ENCODE measurements at places on chromosomes 5 and 9.

DNA sequence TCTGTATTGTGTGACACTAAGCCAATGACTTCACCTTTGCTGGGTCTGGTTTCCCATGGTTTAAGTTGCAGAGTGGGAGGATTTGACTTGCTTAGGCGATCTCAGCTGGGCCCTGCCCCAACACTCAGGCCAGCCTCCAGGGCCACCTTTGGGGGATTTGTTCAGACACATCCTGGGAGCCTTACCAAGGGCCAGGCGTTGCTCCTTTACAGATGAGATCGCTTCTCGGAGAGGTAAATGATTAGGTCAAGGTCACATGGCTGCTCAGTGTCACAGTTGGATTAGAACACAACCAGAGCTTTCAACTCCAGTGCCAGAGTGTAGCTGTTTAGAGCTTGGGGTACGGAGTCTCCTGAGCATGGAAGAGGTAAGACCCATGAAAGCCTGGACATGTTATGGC is 57.5 kb downstream of the COL27A1 start:
- DNase-seq: no peak

- peak; percentile 54 for DNase-seq
Observed at GRCh38 chr9:131657037-131657377, 82.9 kb downstream of the RAPGEF1 start.

- no peak for DNase-seq
Observed at GRCh38 chr5:134464988-134465815, 53.5 kb upstream of the CDKN2AIPNL start.

DNA sequence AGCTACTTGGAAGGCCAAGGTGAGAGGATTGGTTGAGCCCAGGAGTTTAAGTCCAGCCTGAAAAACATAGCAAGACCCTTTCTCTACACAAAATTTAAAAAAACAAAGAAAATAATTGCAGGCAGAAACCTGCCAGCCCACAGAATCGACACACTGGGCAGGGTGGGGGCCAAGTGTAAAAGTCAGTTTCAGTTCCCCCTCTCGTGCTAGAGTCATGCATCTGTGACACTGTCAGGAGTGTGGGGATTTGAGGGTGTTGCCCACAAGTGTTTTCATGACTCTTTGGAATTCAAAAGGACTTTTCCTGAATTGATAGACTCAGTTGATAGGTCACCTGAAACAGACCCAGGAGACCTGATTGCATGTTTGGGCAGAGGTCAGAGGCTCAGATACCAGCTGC is 47.6 kb downstream of the PRRC2B start:
- no peak for DNase-seq

DNA sequence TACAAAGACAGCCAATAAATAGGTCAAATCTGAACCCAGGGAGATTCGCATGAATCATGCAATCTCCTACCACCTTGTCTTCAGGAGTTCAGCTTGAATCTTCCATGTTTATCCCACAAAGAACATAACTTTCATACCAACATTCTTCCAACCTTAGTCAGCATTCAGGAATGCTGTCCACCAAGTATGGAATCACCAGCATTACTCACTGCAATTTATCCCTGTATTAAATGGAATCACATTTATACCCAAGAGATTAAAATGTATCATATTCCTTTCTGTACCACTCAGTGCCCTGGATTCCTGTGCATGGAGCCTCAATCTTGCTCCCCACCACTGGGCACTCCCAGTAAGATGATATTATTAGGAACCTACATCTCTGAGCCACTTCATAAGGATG is 162.6 kb downstream of the GLIS3 start:
- DNase-seq: no peak

- no peak for DNase-seq
Observed at GRCh38 chr5:176739461-176740051, 70.8 kb upstream of the UNC5A start.

- DNase-seq: no peak
Observed at GRCh38 chr5:163512526-163512925, 7.1 kb downstream of the MAT2B start.

DNA sequence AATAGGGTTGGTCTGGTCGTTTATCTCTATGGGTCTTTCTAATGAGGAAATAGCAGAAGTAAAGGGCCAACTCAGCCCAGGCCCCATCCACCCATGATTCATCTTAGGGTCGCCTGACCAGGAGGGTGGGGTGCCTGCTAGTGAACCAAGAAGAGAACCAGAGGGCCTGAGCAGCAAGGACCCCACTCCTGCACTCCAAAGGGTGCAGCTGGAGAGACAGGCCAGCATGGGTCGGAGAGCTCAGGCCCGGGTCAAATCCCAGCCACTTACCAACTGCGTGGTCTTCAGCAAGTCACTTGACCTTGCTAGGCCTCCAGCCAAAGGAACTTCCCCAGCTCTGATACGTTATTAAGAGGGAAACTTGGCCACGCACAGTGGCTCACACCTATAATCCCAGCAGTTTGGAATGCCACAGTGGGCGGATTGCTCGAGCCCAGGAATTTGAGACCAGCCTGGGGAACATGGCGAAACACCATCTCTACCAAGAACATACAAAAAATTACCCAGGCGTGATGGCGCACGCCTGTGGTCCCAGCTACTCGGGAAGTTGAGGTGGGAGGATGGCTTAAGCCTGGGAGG is 4.3 kb downstream of the BBLN start:
- no peak for DNase-seq

GRCh38 chr9:21428235-21428634 is 12.0 kb upstream of the IFNA1 start:
- DNase-seq: no peak

DNA sequence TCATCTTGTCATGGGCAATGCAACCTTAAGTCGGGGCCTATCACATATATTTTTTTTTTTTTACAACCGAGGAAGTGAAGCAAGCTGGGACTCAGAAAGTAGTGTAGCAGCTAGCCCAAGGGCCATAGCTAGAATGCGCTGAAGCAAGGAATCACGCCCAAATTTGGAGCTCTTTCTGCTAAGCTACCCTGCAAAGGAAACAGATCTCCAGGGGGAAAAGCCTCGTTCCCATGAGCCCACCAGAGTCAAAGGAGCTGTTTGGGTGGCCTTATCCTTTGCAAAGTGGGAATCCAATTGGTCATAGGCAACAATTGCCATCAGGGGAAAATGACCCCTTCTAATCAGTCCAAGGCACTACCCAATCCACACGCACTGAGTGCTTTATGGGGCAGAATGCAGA is 390.4 kb downstream of the EBF1 start:
- no peak for DNase-seq

DNA sequence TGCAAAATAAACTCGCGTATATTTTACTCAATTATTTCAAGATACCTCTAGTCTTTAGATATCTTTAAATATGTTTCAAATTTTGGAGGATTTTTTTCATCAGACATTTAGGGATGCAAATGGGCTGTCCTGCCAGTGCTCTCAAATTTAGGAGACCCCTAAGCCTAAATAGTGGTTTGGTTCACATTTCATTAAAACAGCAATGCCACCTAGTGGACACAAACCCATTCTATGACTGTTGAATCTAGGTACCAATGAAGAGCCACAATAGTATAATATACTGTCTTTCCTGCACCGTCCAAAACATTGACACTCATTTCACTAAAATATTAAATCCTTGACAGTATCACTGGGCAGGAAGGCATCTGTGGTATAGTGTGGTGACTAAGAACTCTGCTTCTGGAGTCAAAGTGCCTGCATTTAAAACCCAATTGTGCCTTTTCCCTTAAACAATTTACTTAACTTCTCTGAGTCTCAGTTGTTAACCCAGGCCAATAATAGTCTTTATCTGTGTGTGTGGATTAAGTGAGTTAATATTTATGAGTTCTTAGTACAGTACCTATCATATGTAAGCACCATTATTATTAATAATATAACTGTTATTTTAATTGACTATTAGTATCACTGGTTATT is 148.0 kb downstream of the RORB start:
- DNase-seq: peak; percentile 14

DNA sequence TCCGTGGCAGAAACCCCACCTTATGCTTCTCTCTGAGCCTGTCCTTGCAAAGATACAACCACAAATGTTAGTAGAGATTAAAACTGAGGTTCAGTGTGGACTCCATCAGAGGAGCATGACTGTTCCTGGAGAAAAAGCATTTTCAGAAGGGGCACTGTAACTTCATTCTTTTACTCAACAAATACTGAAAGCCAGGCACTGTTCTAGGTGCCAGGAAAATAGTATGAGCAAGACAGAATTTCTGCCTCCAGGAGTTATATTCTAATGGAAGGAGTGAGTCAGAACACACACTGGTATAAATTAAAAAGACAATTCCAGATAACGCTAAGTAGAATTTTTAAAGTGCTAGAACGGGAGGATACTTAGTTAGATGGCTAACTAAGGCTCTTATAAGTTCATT is 251.4 kb upstream of the GAS1 start:
- no peak for DNase-seq

GRCh38 chr9:111597852-111598732 is 1.4 kb downstream of the PTGR1 start:
- DNase-seq: peak; percentile 55

DNA sequence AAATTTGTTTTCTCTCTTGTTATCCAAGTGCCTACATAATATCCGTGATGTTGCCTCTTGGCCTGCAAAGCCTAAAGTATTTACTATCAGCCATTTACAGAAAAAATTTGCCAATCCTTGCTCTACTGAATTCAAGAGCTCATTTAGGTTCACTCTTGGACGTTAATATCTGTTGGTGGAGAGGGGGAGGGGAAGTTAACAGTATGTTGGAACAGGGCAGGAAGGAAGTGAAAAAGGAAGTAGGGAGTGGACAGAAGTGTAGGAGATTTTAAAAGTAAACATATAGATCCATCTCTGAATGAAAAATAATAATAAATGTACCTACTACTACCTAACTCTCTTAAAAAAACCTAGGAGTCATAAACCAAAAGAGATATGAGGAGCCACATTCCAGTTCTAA is 32.8 kb downstream of the ZNF608 start:
- no peak for DNase-seq

DNA sequence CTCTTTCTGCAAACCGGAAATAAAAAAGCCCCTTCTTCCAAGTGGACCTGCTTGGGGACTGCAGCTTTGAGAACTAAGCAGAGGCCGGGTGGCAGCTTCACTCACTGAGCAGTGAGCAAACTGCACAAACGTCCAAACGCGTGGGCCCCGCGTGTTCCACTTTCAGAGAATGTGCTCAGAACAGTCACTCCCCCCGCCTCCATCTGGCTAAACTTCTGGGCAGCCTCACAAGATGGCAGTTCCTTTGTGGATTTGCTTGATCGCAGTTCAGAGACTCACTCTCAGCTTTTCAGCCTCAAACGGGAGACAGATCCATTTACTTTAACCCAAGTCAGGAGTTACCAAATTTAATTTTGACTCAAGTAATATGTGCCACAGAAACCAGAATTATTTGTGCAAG is 216.6 kb downstream of the TLE1 start:
- no peak for DNase-seq

GRCh38 chr9:63817622-63818518 is 1467.1 kb downstream of the FOXD4L5 start:
- DNase-seq: peak; percentile 77

DNA sequence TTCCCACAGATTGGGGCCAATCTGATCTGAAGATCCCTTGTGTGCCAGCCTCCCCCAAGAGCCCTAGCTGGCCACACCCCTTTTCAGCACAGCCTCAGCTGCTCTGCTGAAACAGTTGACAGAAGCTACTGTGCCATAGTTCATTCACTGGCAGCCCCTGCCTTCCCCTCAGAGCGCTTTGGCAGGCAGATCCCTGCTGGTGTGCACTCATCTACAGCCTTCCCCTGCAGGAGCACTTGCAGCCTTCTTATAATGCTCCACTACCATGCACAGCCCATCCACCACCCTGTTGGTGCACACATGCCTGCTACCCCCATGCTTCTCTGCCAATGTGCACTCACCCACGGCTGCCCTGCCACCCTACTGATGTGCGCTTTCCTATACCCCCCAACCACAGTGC is 471.3 kb downstream of the MTRR start:
- no peak for DNase-seq

GRCh38 chr5:77280036-77280435 is 69.6 kb downstream of the PDE8B start:
- DNase-seq: no peak

- no peak for DNase-seq
Observed at GRCh38 chr5:87705876-87706275, 293.1 kb upstream of the CCNH start.

DNA sequence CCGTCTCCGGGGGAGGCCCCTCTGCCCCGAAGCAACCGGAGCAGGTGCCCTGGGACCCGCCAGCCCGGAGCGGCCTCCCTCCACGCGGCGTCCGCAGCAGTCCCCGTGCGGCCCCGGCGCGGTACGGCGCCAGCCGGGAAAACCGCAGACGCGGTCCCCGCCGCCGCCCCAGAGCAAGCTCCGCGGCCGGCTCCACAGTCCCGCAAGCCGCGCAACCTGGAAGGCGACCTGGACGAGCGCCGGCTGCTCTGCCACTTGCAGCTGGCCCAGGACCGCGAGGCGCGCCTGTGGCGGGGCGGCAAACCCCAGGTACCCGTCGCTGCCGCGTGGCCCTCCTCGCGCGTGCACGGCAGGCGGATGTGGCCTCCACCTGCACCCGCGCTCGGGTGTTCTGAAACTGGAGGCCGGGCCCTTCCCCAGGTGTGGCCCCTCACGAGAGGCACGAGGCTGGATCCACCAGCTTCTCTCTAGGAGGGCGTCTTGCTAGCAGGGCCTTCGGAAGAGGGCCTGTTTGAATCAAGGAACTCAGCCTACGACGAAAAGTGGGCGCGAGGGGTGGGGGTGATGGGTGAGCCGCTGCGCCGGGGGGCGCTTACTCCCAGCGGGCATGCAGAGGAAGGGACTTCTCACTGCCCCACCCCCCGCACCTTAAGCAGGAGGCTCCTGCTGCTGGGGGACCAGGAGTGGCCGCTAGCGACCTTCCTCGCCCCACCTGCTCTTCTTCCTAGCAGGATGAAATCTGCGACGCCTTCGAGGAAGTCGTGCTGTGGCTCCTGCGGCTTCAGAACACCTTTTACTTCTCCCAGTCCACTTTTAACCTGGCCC is 602 bp downstream of the CCNI2 start:
- peak; percentile 47 for DNase-seq

DNA sequence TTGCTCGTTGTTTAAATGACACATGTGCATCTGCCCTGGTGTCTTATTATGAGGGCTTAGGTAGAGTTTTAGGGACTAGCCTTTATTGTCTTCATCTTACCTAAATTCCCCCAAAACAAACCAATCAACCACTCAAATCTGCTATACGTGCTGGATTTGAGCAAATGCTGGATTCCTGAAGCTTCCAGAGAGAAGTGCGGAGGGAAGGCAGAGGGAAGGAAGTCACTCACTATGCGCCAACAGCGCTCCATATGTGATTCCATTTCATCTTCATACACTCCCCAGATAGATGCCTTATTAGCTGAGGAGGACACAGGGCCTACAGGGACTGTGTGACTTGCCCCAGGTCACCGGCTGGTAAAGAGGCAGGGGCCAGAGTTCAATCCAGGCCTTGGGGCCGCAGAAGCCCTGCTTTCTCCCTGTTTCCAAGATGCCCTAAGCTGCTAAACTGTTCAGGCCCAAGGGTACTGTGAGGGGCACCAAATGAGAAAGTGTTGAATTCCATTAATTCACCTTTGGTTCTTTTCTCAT is 63.5 kb downstream of the OTULIN start:
- no peak for DNase-seq

Data from activated CD4-positive, alpha-beta T cell treated with anti-CD3 and anti-CD28 coated beads, Interleukin-10, Interleukin-2, amounts not matched to agents 100 ng/mL and 50 ng/mL, durations not matched to agents 16 hours and 8 hours (primary cell).